ENCODE measurements at places on chromosomes 1 and 21.

- no peak for DNase-seq
These were observed 99.0 kb upstream of the RUNX3 start for GRCh38 chr1:25028907-25029599.

DNA sequence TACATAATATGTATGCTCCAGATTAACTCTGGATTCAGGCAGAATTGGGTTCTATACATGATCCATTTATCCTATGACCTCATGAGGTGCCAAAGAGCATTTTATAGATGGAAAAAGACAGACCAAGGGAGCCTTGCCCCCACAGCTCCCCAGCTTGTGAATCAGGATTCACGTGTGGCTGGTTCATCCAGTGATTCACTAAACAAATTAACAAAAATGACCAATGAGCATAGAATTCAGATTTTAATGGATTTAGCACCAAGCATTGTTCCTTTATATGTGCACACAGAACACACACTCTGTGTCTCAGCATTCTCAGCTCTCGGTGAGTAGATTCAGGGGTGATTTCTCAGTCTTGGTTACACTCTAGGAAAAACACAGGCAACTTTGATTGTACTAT is 51.7 kb upstream of the BARHL2 start:
- DNase-seq: no peak

DNA sequence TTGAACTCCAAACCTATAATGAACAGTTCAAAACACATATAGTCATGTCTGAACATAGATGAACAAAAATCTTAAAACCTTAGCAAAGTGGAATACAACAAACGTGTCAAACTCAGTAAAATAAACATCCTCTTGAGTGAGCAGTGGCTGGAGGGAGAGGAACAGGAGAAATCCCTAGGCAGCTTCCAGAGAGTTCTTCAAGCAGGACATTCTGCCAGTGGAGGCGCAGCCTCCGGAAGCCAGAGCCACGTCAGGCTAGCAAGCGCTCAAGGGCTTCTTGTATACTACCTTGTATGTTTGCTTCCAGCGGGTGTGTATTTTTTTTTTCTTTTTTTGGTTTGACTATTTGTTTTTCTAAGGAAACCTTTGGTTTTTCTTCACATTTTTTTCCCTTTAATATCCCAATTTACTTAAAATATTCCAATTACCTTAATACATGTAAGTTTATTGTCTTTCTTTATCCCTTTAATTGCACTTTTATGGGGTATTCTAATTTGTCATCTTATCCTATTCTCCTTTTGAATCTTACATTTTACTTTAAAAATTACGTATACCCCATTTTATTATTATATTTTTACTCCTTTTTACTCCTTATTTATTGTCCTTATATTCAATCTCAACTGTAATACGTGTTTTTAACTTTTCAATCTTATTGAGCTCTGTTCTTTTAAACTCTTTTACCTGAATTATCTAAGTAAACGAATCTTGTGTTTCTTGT is 42.0 kb downstream of the COLGALT2 start:
- DNase-seq: no peak

GRCh38 chr1:153420306-153420705 is 4.0 kb downstream of the S100A7A start:
- DNase-seq: no peak

- no peak for DNase-seq
These were observed 114.3 kb downstream of the NAV1 start for GRCh38 chr1:201653233-201653632.

DNA sequence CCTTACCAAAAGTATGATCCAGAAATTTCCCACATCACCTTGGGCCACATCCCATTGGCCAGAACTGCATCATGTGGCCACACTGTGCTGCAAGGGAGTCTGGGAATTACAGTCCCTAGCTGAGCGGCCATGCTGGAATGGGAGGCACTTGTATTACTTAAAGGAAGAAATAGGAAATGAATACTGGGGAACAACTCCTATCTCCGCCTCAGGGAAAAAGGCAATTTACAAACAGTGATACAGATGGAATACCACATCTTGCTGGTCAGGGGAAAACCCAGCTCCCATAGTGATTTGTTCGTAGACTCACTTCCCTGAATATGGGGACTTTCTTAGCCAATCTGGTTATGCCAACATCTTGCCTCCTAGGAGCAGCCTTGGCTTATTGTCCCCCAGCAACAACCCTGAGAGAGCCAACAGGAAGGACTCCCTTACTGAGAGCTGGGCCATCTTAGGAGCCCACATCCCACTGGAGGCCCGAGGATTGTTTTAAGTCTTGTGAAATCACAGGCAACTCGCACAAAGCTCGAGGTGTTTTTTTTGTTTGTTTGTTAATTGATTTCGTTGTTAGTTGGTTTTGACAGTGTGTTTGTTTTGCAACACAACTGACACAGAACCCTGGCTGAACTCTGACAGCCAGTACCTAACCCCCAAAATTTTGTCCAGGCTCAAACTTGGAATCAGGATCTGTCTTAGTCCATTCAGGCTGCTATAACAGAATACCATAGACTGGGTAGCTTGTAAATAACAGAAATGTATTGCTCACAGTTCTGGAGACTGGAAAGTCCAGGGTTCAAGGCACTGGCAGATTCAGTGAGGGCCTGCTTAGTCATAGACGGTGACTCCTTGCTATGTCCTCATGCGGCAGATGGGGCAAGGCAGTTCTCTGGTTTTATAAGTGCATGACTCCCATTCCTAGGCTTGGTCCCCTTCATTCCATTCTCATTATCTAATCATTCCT is 14.9 kb downstream of the CDA start:
- DNase-seq: no peak

- no peak for DNase-seq
These were observed 498.1 kb downstream of the KIF26B start for GRCh38 chr1:245652660-245653427.

GRCh38 chr1:111164151-111164550 is 24.1 kb downstream of the CEPT1 start:
- DNase-seq: no peak

- no peak for DNase-seq
These were observed 3.5 kb downstream of the RYR2 start for GRCh38 chr1:237045278-237046016.

DNA sequence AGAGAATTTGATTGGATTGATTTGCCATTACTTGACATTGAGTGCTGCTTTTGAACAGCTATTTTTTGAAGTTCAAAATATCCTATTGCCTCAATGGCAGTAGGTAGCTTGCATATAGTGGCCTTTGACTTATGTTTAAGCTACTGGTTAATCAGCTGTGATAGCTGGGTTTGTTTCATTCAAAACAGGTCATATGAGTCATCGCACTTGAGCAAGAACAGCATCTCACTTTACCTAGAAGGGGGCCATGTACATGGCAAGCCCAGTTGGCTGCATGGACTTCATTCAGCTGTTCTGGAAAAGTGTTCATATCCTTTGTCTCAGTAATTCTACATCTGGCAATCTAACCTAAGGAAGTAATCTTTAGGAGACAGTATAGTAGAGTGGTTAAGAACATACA is 29.0 kb upstream of the ARID1A start:
- DNase-seq: no peak

- no peak for DNase-seq
These were observed 1.4 kb upstream of the SUCO start for GRCh38 chr1:172531412-172532182.

- no peak for DNase-seq
These were observed 46.6 kb upstream of the MAB21L3 start for GRCh38 chr1:116064616-116065015.

GRCh38 chr21:43921571-43921978 is 56.6 kb downstream of the AGPAT3 start:
- no peak for DNase-seq

DNA sequence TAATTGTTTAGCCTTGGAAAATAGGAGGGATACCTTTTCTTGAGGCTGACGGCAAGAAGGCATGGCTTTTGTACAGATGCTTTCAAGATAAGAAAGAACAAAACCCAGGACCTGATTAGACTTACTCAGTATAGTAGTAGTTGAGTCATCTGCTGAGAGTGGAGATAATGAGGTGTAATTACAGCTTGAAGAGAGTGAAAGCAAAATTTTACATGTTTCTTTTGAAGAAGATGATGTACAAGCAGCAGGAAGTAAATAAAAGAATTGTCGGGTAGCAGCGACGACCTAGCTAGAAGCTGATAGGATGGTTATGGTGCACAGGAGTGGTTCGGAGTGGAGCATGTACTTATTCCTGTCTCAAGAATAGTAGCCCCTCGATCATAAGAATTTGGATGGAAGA is 6.6 kb downstream of the ANGPTL1 start:
- no peak for DNase-seq

DNA sequence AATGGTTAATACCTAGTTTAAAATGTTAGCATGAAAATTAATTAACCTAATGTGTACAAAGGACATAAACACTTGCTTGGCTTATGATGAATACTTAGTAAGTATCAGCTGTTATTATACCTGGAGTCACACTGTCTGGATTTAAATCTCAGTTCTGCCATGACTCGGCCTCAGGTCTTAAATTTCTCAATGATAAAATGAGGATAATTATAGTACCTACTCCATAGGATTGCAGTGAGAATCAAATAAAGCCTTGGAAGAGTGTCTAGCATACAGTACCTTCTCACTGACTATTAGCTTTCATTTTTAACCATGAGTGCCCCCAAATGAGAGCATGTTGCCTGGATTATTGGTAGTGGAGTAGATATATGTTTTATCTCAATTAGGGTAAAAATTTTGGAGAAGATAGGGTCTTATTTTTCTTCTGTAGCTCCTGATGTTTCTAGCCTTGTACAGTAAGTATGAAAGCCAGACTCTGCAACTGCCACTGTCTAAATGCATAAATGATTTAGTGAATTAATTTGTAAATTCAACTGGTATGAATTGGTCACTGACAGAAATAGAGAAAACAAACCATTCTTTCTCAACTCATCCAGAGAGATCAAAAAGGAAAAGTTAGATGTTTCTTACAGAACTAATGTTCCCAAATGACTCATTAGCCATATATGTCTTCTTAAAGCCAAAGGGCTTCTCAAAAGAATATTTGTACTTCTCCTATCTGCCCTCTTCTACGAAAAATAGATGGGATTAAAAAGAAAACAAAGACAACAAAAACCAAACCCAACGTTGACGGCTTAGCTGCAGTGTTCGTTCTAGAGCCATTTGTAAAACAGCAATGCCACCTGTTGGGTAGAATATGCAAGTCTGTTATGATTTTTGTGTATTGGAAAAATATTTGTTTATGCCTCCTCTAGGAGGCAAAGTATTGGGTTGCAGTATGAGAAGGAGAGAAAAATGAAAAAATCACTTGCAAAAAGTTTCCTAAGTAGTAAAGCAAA is 53.8 kb upstream of the MROH9 start:
- no peak for DNase-seq

- no peak for DNase-seq
These were observed 98.9 kb upstream of the WNT4 start for GRCh38 chr1:22241811-22242210.

DNA sequence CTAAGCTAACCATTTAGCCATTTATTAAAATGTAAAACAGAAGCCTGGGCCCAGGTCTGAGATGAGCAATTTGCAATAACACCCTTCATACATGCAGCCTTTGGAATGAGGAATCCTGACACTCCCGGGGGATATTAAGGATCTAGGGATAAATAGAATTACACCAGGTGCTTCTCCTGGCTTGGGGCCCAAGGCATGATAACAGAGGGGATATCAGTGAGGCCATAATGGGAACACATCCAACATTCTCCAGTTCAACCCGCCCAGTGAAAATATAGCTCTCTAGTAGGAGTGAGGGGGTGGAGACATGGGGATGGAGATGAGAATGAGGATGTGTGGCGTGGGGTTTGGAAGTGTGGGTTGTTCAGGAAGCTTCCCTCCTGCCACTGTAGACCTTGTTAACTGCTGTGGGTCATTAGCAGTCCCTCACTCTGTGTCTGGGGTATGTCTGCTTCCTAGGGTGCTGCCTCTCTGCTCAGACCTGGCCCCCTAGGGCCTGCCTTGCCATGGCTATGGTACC is 57.9 kb upstream of the KANK4 start:
- DNase-seq: no peak

GRCh38 chr1:18324246-18324645 is 156.5 kb upstream of the KLHDC7A start:
- no peak for DNase-seq

DNA sequence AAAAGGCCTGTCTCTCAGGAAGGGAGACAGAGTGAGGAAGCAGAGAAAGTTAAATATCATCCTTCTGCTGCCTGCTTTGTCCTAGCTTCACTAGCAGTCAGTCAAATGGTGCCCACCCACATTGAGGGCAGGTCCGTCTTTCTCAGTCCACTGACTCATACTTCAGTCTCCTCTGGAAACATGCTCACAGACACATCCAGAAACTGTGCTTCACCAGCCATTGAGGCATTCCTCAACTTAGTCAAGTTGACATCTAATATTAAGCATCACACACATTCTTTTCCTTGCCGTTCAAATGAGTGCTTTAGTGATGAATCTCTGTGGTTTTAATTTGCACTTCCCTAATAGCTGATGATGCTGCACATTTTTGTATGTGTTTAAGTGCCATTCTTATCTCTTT is 777.8 kb upstream of the PRMT6 start:
- DNase-seq: no peak

DNA sequence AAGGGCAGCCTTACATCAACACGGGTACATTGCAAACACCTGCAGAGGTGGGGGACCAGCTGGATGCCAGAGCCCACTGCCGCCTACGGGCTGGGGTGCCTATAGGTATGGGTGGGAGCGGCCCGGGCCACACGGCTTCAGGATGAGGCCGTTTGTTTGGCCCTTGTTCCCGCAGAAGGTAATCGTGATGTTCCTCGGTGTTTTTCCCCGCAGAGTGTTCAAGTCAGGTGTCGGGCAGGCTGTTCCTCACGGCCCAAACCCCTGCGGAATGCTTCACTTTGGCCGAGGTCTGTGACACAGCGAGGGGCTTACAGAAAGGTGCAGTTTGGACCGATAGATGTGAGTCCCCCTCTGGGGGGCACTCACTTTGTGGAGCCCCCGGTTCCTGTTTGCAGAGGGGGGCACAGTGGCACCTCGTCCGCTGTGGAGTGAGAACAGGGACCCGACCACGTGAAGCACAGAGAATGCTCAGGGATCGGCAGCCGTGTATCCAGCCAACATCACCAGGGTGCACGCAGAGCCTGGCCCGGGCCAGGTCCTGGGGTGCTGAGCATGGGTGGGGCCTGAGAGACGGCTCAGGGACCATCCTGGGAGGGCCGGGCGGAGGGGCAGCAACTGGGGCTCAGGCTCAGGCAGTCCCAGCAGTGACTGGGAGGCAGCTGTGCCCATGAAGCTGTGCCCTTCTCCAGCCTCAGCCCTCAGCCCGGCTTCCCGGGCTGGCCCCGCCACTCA is 453 bp upstream of the TTLL10 start:
- no peak for DNase-seq

GRCh38 chr1:189275796-189276195 is 1201.9 kb downstream of the BRINP3 start:
- no peak for DNase-seq

GRCh38 chr1:200542162-200542561 is 78.4 kb downstream of the KIF14 start:
- DNase-seq: no peak

- DNase-seq: no peak
These were observed 25.6 kb downstream of the MEF2D start for GRCh38 chr1:156474966-156475365.

DNA sequence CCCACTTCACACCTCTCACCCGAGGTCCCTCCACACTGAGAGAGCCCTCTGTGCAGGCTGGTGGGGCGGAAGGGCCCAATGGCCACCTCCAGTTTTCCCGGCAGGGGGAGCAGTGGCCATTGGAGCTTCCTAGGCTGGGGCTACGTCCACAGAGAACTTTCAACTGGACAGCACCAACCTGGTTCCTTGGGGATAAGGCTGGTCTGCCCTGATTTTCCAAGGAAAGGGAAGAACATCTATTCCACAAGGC is 20.3 kb upstream of the LAPTM5 start:
- no peak for DNase-seq

- DNase-seq: no peak
These were observed 41.6 kb downstream of the AK4 start for GRCh38 chr1:65189576-65190115.

- DNase-seq: no peak
These were observed 1011.1 kb downstream of the PLA2G4A start for GRCh38 chr1:187839873-187840272.
